ENCODE measurements at places on chromosomes 11 and 22.

DNA sequence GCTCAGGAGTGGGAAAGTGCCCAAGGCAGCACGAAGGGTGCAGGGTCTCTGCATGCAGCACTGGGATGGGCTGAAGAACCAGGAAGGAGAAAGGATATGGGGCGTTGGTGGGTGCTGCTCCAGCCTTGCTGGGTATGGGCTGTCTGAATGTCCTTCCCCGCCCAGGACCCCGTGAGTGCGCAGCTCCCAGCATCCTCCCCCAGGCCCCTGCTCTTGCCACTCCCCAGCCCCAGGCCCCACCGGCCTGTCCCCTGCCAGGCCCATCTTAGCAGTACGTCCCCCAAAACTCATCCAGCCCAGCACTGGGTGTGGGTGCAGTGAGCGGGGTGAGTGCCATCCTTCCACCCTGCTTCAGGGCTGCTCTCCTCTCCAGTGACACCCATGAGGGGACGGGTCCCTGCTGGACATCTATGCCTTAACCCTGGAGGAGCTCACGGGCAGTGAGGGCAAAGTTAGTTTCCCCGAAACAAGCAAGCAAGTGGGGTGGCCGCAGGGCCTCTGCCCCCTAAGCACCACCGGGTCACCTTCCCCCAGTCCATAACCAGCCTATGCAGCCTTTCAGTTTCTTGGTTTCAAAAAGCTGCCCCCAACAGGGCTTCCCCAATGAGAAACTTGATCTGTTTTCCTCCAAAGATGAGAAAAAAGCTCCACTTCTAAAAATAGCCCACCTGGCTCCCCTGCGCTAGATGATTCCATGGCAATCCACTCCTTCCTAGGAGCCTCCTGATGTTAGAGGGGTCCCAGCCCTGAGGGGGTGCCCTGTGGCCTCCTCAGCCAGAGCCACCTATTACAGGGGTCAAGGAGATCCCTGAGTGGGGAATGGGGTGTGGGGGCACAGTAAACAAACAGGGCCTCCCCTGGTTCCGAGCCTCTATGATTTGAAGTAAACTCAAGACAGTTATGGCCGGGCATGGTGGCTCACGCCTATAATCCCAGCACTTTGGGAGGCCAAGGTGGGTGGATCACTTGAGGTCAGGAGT lies 103.8 kb downstream of the MORC2 start:
- no peak for DNase-seq

DNA sequence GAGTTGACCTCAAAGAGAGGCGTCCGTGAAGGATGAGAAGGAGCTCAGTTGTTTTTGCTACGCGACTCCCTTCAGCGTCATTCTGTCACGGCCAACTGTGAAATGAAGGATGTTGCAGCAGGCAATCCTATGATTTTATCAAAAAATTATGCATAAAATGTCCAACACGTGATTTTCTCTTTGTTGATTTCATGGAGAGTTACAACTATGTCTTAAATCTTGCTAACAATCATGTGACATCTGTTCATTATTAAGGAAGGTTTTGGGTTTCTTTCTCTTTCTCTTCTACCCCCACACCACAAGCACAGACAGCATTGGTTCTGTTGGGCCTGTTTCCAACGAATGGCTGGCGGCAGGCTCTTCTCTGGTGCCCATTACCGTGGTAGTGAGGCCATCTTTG lies 3.7 kb downstream of the KRTAP5-4 start:
- no peak for DNase-seq

DNA sequence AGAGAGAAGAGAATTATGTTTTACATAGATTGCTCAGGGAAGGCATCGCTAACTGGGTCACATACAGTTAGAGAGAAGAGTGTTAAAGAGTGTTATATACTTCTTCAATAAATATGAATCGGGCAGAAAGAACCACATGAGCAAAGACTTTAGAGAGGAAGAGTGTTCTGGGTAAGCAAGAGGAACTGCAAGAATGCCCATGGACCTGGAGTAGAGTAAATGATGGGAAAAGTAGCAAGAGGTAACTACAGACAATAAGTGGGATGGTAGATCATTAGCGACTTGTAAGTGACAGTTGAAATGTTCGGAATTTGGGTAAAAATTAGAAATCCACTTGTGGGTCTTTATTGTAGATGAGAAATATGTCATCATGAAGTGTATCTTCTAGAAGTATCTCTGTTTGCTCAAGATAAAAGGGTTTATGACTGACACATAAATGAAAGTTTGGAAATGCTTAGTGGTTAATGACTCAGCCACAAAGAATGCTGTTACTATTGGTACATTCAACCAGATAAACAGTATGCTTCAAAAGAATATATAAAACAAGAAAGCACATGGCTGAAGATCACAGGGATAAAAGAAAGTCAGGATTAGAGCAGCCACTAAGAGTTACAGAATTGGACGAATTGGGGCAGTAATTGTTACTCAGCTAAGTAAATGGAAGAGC lies 229.3 kb downstream of the CASP12 start:
- DNase-seq: peak; percentile 90

- no peak for DNase-seq
These were observed 17.5 kb downstream of the GLB1L2 start for GRCh38 chr11:134349109-134349801.

DNA sequence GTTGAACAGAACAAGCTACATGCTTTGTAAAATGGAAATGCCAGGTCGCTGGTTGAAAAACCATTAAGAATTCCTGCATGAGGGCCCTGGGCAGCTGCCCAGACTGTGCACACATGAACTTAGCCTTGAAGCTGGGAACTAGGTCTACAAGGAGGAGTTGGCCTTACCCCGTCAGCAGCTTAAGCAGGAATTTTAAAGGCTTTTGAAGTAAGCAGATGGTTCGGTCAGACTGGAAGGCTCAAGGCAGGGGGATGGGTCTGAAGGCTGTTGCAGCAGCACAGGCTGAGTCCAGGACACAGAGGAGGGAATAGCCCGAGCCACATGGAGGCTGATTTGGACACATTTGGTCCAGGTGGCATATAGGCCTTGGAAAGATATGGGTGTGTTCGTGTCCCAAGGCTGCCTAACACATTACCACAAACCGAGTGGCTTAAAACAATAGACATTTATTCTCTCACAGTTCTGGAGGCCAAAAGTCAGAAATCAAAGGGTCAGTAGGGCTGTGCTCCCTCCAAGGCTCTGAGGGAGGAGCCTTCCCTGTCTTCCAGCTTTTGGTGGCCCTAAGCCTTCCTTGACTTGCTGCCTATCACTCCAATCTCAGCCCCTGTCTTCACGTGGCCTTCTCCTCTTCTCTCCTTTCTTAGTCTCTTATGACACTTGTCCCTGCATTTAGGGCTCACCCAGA lies 11.6 kb downstream of the LIF start:
- DNase-seq: peak; percentile 83

GRCh38 chr11:27868226-27868625 lies 168.0 kb upstream of the BDNF start:
- DNase-seq: no peak

- peak; percentile 36 for DNase-seq
These were observed 64.6 kb downstream of the ST3GAL4 start for GRCh38 chr11:126419801-126420697.

DNA sequence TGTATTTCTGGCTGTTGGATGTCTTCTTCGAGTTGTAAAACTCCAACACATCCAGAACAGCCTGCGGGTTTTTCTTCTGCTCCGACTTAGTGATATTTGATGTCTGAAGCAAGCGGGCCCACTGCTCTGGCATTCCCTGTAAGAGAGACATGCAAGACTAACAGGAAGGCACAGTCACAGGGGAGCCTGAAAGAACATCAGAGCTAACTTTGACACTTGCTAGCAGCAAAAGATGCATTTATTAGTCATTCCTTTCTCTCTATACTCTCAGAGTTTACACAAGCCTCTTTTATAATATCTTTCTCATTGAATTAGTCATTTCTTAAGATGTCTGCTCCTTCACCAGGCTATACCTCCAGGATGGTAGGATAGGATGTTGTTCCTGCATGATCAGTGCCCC lies 77.8 kb upstream of the GDPD4 start:
- peak; percentile 18 for DNase-seq

DNA sequence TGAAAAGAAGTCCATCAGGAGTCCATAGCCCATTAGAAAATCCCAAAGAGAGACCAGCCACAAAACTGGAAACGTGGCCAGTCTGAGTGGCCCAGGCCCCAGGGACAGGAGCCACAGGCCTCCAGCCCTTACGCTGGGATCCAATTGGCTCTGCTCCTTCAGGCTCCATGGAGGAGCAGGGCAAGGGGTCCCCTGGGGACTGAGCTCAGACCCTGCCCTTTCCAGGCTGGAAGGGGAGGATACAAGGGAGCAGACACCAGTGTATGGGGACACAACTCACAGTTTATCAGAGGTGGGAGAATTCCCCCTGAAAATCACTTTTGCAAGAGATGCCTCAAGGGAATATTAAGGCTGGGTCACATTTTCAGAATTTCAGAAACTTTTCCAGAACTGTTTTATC lies 227.5 kb downstream of the NTM start:
- no peak for DNase-seq

DNA sequence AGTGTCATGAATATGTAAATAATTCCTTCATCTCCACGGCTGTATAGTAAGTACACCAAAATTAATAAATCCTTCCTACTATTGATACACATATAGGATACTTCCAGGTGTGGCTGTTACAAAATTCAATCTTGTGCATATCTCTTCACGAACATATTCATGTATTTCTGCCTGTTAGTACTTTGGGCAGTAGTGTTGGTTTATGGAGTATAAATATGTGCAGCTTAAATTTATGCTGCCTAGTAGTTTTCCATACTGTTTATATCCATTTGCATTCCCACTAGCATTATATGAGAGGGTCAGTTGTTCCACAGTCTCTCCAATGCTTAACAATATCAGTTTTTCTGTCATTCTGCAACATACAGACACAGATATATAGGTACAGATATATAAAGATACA lies 3.9 kb upstream of the OR5M8 start:
- no peak for DNase-seq

DNA sequence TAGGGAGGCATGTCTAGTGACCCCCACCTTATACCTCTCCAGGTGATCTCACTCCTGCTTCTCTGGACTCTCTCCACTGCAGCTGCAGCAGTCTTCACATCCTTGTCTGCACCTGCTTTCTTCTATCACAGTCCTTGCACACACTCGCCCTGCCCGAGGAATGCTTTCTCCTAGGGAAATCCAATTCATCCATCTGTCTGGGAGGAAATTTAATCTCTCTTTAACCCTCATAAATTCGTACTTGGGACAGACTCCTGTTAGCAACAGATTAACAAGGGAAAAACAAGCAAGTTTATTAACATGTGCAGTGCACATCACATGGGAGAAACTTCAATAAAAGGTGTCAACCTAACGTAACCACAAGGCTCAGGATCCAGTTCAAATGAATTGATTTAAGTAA lies 11.3 kb upstream of the RCN1 start:
- no peak for DNase-seq

DNA sequence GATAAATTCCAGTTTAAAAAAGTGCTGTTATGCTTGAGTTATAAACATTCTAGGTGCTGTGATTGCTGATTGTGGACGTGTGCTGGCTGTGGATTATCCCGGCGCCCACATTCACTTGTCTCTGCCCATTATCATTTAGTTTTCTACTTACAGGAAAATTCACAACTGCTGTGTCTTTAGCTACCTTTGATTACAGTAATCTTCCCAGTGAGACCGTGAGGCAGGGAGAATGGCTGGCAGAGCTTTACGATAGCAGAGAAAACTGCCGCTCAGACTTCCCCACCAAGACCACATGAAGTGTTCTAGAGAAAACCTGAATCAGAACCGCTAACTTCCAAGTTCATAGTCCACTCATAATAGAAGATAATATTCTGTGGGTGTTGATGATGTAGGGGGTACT lies 34.6 kb upstream of the NELL1 start:
- DNase-seq: no peak

DNA sequence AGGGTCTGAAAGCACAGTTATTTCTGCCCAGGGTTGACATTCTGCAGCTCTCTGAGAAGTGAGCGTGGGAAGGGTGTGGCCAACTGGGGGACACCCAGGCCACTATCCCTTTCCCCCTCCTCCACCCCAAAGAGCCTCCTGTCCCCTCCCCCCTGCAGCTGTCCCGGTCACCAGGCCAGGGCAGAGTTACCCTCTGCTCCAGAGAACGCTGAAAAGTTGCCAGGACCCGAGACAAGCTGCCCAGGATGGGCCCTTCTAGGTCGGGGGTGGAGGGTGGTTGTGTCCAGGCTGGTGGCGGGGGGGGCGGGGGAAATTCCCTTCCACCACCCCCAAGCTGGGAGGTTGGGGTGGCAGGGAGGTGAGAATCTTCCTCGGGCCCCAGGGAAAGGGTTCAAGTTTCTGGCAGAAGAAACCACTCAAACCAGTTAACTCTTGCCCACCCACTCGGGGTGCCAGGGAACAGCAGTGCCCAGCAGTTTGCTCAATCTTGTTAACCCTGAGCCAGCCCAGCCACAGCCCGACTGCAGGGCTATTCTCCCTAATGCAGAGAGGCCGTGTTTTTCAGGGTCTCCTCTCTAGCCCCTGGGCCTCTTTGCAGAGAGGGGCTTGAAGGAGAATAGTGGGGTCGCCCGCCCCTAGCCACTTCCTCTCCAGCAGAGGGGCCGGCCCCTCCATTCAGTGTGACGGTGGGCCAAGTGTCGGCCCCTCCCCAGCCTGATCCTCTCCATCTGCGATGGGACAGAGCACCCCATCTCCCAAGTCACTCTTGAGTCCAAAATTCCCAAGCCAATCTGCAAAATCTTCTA lies 697 bp downstream of the LGALS1 start:
- DNase-seq: peak; percentile 45

GRCh38 chr22:25182131-25183110 lies 17.2 kb upstream of the CRYBB3 start:
- no peak for DNase-seq

- no peak for DNase-seq
These were observed 551.9 kb upstream of the LUZP2 start for GRCh38 chr11:23944923-23945322.

- peak; percentile 75 for DNase-seq
These were observed 143.8 kb upstream of the DDI1 start for GRCh38 chr11:103892603-103893002.

DNA sequence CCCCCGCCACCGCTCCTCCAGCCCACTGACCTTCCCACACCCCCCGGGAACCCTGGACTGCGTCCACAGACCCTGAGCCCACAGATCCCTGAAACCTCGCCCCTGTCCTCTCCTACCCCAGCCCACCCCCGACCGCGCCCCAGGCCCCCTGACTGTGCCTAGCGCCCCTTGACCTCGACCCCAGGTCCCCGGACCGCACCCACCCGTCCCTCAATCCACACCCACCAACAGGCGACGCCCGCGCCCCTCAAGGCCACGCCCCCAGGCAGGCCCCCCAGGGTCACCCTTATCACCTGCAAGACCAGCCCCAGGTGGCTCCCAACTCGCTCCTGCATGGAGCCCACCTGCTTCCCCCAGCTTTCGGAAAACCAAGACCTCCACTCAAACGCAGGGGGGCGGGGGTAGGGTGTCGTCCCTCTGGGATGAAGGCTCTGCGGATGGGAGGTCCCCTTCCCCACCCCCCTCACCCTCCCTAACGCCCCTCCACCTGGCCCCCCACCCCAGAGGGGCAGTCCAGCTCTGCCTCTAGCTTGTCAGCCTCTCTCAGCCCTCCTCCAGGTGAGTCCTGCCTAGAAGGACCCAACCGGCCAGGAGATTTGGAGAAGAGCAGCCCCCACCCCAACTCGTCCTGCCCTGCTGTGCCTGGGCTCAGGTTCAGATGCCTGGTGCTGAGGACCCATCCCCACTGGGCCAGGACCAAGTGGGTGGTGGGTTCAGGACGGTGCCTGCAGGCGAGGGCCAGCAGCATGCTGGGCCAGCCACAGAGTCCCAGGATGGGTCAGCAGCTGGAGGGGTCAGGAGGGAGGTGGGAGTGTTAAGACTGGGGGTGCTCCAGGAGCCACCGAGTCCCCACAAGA lies 3.1 kb upstream of the IL17REL start:
- no peak for DNase-seq

GRCh38 chr11:46143049-46143806 lies 22.0 kb upstream of the PHF21A start:
- no peak for DNase-seq

Measured in mesenchymal stem cell (in vitro differentiated cells and primary cell).